Dermis blood vessel endothelial cell (primary cell): ENCODE measurements at places on chromosomes 11 and 22.

- DNase-seq = peak; percentile 35
Measured at GRCh38 chr11:78476066-78476465, 58.4 kb upstream of the GAB2 start.

DNA sequence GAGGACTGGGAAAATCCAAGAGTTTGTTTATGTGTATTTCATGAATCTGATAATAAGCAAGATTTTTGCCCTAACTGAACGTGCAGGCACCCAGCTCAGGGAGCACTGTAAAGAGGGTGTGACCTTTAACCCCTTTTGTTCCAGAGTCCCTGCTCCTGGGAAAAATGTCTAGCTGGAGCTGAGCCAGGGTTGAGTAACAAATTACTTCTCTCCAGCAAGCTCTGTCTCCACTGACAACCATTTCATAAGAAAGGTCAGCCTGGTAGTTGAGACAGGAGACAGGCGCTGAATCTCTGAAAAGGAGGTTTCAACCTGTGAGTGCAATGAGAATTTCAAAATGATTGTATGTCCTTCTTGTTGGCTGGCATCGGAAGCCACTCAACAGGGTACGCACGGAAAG is 156.4 kb upstream of the NARS2 start:
- DNase-seq = no peak

DNA sequence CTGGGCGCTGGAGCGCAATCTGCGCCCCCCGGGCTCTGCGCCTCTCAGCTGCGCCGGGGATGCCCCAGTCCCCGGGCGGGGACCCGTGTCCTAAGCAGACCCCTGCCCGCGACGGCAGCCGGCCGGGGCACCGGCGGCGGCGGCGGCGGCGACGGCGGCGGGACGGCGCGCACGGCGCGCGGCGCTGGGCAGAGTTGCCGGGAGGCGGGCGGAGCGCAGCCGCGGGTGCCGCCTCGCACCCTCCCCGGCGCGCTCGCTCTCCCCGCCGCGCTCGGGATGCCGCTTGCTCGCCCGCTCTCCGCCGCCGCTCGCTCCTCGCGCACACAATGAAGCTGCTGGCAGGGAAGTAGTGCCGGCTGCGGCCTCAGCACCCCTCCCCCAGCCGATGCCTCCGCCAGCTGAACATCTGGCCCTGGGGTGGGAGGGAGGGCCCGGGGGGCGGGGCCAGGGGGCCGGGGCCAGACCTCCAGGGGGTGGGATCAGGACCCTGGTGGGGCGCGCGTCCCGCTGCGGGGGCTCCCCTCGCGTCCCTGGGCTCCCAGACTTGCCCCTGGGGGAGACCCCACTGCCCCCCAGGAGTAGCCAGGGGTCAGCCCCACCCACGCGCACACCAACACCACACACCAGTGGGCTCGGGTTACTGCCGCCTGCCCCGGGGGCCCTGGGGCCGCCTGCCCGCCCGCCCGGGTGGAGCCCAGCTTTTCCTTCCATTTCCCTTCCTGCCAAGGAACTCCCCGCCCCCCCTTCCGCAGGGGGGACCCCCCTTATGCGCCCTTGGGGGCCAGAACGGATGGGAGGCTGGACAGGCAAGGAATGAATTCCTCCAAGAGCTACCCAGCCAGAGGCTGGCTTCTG is at the start of gene RCOR2:
Gene RCOR2, minus strand, starts transcription at position 328 of the 855 bp plus-strand sequence. CDS start 708 bp downstream, outside the sequence.
- peak; percentile 74 for DNase-seq

DNA sequence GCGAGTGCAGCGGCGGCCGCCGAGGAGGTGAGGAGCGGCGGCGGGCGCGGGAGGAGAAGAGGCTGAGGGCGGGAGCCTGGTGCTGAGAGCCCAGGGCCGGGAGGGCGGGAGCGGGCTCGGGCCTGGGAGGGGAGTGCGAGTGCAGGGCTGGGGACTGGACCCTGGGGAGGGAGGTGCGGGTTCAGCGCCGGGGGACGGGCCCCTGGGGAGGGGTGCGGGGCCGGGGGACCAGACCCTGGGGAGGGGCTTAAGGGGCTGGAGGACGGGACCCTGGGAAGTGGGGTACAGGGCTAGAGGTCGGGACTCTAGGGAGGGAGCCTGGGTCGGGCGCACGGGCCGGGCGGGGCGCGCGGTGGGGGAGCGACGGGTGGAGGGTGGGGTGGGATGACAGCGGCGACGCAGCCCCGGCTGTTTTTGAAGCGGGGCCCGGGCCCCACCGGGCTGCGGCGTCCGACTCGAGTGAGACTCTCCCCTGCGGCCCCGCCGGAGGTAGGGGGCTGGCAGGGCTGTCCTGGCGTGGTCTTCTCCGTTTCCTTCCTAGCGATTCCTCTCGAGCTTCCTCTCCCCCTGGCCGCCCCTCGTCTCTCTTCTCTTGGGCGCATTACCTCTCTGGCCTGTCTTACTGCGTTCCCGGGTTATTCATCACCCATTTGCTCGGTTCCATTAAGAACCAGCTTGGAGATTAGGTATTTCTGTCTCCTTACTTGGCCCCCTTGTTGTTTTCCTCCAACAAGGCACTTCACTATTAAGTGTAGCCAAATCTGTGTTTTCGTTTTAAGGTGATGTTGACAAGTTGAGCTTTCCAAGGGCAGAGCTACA is 754 bp downstream of the NUP50 start:
- DNase-seq = peak; percentile 25

DNA sequence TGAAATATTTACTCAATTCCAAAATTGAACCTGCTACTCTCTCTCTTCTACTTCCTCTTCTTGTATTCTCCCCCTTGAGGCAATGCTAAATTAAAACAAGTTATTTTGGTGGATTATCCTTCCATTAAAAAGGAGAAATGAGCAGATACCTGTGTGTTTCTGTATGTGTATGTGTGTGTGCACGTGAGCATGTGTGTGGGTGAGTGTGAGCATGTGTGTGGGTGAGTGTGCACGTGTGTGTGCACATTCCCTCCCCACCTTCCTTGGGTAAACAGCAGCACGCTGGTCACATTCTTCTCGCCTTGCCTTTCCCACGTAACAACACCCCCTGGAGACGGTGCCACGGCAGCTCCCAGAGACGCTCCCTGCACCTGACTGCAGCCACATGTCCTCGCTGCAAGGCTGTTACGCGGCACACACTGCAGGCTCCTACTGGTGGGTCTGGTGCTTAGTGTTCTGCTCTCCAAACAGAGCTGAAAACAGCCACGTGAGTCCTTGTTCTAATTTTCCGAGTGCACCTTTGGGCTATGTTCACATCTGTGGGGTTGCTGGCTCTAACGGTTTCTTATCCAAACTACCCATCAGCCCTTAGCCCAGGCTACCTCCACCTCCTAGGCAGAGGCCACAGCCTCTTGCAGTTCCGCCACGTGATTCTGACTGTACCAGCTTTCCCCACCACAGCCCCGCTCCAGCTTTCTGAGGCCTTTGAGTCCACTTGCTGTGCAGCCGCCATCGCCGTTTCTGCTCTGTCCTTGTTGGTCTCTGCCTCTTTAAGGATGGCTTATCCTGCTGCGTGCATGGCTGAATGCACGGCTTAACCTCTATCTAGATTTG is 123.4 kb downstream of the CTTN start:
- DNase-seq = no peak

GRCh38 chr11:4979036-4979435 is 15.6 kb upstream of the OR51L1 start:
- DNase-seq = no peak

DNA sequence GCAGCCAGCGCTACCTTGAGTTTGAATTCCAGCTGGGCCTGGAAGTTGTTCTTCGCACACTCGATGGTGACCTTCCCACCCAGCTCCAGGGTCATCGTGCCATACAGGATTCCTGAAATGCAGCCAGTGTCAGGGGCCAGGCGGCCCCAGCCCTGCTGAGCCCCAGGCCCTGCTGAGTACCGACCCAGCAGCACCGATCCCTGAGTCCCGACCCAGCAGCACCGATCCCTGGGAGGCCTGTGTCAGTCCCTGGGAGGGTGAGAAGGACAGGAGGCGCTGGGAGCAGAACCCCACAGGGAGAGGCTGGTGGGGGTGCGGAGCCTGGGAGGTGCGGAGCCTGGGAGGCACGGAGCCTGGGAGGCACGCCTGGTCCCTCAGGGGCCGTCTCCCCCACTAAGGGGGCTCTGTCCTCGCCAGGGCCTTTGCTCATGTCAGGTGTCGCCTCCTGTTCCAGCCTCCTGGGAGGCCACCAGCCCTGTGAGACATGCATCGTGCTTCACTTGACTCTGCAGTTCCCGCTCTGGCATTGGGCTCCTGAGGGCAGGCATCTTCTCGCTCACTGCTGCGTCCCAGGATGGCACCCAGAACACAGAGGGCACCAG is 37.1 kb upstream of the CARS1 start:
- DNase-seq = no peak

DNA sequence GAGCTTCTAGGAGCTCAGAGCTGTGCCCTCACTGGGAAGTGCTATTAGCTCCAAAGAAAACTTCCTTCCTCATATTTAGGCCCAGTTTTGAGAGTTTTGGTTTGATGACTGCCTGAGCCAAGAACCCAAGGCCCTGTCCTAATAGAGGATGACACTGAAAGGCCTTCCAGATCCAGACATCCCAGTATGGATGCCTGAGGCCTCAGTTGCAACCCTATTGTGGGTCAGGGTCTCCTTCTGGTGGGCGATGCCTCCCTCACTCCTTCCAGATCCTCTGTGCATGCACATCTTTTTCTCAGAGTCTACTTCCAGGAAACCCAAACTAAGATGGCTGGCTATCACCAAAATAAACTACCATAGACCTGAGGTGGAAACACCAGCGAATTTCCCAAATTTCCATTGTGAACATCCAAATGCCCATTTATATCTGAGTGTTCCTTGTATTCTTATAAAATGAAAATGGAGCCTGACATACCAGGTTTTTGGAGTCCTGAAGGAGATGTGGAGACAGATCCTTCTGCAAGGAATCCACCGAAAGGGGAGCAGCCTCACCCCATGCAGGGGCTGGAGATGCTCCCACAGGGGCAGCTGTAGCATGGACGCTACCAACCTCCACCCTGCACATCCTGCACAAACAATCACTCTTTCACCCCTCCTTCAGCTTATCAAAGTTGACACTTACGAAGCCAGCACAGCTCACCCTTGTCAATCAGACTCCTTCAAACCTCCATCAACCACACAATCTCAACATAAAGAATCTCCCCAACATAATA is 61.1 kb downstream of the GGTLC2 start:
- DNase-seq = no peak

DNA sequence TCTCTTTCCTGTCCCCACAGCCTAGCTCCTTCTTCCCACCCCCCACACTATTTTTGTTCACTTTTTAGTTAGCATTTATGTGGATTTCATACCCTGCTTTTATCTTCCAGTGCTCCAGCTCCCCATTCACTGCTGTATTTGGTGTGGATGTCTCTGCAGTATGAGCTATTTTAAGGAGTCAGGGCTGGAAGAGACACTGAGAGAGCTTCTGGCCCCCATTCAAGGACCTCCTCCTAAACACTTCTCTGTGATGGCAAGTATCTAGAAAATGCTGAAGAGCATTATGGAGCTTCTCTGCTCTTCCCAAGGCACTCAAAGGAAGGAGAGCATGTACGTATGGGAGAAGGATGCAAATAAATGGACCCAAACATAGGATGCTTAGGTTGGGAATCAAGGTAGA is 79.5 kb downstream of the RAB30 start:
- no peak for DNase-seq

DNA sequence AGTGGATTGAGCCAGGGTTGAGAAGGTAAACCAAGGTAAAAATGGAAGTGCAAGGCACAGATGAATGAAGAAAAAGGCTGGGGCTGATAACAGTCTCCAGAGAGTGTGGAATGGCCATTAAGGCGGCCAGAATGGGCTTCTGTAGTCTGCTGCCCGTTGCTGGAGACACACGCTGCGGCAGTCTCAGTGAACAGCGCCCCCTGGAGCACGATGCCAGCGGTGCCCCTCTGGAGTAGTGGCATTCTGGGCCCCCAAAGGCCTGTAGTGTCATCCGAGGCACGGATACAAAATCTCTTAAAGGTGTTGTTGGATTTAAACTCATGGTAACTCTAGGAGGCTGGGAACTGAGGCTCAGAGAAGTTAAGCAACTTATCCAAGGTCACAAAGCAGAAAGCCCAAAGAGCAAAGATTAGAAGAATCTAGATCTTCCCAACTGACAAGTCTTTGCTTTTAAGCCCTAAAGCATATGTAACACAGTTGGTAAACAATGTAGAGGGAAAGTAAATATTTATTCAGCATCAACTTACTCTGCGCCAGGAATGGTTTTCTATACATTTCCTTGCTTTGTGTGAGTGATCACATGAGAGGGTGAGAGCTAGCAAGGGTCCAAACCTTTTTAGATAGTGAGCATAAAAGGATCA is 18.2 kb downstream of the KCNJ1 start:
- peak; percentile 88 for DNase-seq
